GM19239 (cell line): ENCODE measurements at places on chromosomes 16 and 17.

DNA sequence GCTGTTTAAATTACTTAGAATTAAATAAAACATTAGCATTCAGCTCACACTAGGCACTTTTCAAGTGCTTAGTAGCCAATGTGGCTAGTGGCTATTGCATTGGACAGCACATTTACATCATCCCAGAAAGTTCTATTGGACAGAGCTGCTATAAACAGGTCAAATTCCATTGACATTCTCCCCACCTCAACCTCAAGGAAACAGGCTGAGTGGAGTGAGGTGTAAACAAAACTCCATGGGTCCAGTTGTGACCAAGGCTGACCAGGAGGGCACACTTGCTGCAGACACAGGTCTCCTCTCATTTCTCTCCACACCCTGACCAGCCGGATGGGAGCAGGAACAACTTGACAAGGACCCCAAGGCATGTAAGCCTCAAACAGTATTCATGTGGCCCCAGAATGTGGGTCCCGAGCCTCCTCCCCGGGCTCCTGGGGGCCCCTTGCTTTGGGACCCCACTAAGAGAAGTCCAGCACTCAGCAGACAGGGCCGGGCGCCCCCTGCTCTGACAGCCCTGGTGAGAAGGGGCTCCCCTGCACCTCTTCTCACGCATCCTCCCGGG lies 488 bp downstream of the C17orf113 start:
- no peak for DNase-seq

DNA sequence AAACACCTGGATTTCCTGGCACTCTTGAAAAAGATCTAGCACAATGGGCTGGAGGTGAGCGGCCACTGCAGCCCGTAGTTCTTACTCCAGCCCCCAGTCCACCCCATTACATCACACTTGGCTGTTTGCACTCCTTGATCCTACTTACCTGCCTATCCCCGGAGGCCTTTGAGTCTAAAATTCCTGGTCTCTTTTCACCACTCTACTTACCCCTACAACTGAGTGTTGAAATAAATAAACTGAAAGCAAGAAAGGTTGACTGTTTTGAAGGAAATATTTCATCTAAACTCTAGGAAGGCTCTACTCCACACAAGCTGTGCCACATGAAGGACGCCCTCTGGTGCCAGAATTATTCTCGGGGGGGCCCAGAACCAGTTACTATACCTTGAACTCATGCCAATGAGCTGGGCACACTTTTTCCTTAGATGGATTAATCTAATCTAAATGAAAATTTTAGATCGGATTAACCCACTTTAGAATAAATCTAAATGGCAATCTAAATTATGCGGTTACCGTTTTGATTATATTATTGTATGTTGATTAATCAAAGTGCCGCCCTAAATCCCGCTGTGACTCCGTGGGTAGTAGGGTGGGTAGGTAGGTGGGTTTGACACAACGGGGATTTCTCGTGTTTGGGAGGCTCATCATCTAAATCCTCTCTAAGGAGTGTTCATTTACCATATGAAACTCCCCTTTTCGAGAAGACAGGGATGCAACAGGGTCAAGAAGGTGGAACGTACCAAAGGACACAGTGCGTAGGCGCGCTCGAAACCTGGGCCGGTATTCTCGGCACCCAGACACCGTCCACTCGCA lies 651 bp upstream of the EIF1 start:
- no peak for DNase-seq

GRCh38 chr17:67818110-67819002 lies 6.9 kb upstream of the BPTF start:
- peak; percentile 30 for DNase-seq

DNA sequence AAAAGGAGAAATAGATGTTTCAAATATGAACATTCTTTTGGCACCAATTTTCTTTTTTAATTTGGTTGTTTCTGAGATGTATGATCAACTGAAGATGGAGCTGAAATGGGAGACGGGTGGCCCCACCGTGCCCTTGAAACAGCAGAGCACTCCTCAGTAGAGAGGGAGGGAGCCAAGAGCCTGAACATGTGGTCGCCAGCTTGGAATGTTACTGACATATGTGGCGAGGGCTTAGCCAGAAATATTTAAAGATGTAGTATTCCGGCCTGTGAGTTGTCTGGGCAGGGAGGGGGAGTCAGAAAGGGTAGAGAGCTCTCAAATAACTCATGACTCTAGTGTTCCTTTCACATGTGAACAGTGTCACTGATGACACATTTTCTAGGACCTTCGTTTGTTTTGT lies 13.3 kb upstream of the MRC2 start:
- no peak for DNase-seq

DNA sequence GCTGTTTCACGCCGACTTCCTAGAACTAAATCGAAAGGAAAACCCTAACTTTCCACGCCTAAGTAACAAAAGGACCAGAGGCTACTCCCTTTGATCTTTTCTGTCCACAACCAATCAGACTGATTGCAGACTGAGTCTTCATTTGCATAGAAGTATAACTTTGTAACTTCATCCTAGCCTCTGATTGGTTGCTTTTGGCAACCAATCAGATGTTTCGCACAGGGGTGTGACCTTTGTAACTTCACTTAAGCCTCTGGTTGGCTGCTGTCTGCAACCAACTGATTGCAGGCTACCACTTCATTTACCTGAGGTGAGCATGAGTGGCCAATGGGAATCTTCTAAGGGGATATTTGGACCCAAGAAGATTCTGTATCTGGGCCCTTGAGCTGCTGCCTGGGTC lies 17.4 kb upstream of the ICAM2 start:
- DNase-seq = no peak

- no peak for DNase-seq
Measured at GRCh38 chr16:48112600-48112999, 43.2 kb downstream of the ABCC12 start.

DNA sequence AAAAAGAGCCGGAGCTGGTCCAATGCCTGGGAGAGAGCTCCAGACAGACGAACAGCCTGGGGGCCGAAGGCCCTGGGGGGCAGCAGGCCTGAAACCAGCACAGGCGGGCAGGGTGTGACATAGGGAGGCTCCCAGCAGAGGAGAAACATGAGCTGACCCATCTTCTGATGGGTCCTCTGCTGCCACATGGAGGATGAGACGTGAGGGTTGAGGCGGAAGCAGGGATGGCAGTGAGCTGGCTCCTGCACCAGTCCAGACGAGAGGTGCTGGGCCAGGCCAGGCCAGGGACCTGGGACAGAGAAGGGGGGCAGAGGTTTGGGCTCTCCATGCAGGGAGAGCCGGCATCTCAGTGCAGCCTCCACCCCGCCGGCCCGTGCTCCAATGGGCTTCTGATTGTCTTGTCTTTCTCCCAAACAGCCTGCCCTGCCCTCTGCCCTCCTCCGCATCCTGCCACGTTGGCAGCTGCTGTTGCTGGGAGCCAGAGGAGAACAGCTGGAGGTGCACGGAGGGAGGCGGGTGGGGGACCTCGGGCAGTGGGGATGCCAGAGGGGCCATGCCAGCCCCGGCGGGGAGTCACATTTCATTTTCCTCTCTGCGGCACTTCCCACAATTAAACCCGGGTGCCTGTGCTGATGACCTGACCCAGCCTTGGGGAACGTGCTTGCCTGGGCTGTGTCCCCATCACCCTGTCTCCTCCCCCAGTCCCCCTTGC lies 139.1 kb upstream of the GSE1 start:
- no peak for DNase-seq

GRCh38 chr16:728131-728889 lies 1.4 kb downstream of the HAGHL start:
- peak; percentile 91 for DNase-seq

DNA sequence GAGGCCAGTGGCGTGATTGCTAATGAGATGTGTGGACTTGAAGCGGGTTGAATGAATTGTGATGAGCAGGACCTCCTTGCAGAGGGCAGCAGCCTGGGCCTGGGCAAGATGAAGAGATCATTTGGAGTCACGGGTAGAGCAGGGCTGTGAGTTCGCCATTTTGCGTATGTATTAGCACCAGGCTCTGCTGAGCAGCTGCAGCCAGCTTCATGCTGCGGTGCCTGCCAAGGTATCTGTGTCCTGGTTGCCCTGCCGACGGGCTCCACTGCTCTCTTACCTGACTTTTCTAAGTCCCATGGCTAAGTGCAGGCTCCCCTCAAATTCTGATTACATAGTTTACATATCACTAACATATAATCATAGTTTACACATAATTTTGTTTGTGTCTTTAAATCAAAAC lies 295.7 kb downstream of the SNX29 start:
- DNase-seq = no peak

DNA sequence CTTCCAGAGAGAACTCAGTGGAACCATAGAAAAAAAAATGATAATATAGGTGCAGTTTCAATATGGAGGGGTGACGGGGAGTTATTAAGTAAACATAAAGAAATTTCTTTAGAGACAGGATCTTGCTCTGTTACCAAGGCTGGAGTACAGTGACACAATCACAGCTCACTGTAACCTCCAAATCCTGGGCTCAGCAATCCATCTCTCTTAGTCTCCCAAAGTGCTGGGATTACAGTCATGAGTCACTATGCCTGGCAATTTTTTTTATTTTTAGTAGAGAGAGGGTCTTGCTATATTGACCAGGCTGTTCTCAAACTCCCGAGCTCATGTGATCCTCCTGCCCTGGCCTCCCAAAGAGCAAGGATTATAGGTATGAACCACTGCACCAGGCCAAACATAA lies 48.8 kb downstream of the NLRC5 start:
- no peak for DNase-seq

DNA sequence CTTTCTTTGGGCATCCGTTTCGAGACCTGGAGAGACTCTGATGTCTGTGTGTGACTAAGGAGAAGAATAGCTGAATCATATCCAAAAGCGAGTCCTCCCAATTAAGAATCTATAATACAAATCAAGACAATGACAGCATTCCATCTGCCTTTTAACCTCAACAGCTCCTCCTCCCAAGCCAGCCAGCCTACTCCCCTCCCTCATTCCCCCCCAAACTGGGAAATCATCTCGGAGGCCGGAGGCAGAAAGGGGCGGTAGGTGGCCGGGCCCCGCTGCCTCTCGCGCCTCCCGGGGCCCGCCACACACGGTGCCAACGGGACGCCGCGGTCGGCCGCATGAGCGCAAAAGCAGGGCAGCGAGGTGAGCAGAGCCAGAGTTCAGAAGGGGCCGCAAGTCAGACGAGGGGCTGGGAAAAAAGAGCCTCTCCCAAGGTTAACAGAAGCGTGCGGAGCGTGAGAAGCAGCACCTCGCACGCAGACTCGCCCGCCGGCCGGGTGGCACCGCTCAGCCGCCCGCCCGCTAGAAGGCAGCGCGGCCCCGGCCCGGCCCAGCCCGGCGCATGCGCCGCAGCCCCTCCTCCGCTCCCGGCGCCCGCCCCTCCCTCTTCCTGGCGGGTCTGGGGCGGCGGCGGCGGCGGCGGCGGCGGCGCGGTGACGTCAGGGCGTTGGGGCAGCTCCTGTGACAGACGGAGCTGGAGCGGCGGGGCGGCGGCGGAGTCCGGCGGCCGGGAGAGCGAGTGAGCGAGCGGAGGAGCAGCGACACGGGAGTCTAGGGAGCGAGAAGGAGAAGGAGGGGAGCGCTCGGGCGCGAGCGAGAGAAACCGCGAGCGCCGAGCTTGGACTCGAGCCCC lies at the start of gene PAFAH1B1:
Gene PAFAH1B1, plus strand, starts transcription at position 684 of the 850 bp plus-strand sequence. CDS start 44,635 bp downstream, outside the sequence.
- DNase-seq = peak; percentile 90

- DNase-seq = no peak
Measured at GRCh38 chr16:80231121-80231520, 309.7 kb upstream of the DYNLRB2 start.

GRCh38 chr17:59105852-59106462 lies 723 bp downstream of the TRIM37 start:
- no peak for DNase-seq

DNA sequence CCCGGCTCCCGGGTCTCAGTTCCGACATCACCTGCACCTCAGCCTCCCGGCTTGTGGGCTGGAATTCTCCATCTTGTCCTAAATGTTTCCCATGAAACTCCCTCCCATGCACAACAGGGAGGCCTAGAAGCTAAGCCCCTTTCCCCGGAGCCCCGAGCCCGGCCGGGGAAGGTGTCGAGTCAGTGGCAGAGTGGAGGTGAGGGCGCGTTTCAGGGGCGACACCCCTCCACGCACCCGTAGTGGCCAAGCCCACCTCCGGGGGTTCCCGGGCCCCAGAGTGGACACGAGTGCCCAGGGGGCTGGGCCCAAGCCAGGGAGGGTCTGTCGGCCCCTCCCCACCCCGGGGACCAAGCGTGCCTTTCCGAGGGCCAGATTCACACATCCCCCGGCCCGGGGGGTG lies 25.0 kb upstream of the C1QTNF8 start:
- DNase-seq = no peak

GRCh38 chr16:79640513-79641360 lies 40.2 kb upstream of the MAF start:
- no peak for DNase-seq

- DNase-seq = no peak
Measured at GRCh38 chr16:57786632-57787518, 15.4 kb downstream of the KIFC3 start.

DNA sequence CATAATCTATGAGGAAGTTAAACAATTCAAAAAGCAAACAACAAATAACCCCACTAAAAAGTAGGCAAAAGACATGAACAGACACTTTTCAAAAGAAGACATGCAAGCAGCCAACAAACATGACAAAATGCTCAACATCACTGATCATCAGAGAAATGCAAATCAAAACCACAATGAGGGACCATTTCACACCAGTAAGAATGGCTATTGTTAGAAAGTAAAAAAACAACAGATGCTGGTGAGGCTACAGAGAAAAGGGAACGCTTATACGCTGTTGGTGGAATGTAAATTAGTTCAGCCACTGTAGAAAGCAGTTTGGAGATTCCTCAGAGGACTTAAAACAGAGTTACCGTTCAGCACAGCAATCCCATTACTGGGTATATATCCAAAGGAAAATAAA lies 24.4 kb downstream of the TNFRSF13B start:
- DNase-seq = no peak

- no peak for DNase-seq
Measured at GRCh38 chr17:57574040-57574513, 171.0 kb downstream of the CCDC182 start.

DNA sequence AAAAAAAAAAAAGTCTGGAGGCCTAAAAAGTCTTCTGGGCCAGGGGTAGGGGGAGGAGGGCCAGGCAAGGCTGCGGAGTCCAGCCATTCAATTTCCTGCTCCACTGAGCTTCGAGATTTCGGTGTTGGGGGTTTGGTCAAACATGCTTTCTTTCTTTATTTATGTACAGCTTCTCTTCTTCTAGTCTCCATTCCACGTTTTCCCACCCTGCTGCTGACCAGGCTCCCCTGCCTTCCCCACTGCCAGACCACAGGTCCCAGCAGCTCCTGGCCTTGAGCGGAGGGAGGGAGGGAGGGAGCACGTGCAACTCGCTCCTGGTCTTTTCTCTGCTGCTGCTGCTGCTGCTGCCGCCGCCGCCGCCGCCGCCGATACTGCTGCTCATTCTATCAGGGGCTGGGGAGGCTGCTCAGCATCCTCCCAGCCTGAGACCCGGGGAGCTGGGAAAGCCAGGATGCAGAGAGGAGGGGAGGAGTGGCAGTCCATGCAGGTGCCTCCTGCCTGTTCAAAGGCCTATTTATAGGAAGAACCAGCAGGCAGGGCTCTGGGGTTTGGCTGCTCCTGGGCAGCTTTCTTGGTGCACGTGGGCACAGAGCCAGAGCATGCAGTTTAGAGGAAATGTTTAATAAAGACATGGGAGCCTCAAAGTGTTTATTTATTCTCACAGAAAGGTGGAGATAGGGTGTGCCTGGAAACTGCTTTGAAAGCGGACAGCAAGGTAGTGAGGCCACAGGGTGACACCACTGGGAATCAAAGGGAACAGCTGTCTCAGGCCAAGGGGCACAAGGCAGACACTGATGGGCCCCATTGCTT lies 23.4 kb upstream of the ZFHX3 start:
- DNase-seq = no peak
